ENCODE measurements at places on chromosomes 4 and X.
A peak's percentile ranks its signal among the peaks of the same experiment; 100 is the strongest.

- peak; percentile 65 for DNase-seq
These were observed 55.0 kb downstream of the PAPSS1 start for GRCh38 chr4:107665001-107665400.

DNA sequence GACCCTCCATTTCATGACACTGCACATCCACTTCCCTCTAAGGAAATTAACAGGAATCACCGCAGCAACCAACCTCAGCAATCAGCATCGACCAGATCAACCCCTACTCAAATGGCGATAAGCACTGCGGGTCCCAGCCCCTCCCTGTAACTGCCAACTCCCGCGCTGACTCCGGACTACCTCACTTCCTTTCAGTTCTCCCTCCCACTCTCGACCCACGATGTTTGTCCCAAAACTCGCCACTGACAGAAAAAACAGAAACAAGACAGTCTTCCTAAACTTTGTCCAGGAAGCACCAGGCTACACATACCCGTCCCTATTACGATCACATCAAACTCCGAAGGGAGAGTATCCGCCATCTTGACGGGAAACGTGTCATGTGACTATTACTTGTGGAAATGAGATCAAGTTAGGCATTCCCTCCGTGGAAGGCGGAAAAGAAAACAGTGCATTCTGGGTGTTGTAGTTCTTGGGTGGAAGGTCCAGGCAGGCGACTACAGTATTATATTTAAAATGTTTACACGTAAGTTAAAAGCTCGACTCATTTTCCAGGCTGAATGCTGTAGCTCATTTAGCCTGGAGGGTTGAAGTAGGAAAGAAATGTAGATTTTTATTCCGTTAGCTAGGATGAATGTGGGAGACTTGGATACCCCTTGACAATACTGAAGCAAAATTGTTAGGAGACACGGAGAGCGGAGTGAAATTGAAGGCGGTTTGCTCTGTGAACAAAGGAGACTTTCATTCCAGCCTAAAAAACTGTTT, at the start of gene CHM:
CHM (minus strand) TSS at position 385 of the 762 bp plus-strand sequence; CDS start at position 359, 26 bp downstream.
- peak; percentile 81 for DNase-seq

DNA sequence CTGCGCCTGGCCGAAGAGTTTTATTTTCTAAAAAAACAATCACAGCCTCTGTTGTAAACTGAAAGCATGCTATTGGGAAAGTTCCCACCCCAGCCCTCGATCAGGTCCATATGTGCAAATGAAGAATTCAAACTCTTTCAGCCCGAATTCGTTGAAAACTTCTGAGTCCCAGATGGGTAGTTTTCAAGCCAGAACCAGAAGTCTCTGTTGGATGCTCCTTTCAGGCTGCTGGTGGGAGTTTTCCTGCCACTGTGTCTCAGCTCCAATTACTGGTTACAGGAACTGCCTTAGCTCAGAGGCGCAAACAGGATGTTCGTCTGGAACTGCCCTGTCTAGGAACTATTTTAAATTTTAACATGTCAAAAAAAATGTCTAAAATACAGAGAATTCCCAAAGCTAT, 9.3 kb upstream of the ALG13 start:
- peak; percentile 7 for DNase-seq

DNA sequence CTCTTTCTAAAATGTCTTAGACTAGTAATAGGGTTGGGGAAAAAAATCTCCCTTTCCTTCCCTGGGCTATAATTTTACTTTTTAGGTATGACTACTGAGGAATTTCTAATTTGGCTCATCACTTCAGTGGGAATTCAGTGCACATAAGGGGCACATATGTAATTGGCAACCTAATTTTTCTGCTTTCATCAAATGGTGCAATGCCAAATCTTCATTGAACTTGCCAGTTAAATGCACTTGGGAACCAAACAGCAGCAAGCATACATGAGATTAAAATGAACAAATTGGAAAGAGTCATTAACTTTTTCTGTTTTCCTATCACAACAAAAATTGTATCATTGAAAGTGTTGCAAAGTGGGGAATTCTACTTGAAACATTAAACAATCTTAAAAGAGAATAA, 2.9 kb upstream of the CCSER1 start:
- no peak for DNase-seq

- DNase-seq, result no peak
These were observed 572.3 kb downstream of the PCDH11X start for GRCh38 chrX:92351511-92351910.

GRCh38 chr4:11004818-11005217, 320.2 kb upstream of the CLNK start:
- DNase-seq, result no peak

GRCh38 chrX:38839277-38839676, 38.0 kb downstream of the MID1IP1 start:
- no peak for DNase-seq

GRCh38 chrX:79365591-79365990, 1.5 kb downstream of the ITM2A start:
- DNase-seq, result no peak

- DNase-seq, result no peak
These were observed 326.4 kb downstream of the TENM3 start for GRCh38 chr4:182569561-182569960.

DNA sequence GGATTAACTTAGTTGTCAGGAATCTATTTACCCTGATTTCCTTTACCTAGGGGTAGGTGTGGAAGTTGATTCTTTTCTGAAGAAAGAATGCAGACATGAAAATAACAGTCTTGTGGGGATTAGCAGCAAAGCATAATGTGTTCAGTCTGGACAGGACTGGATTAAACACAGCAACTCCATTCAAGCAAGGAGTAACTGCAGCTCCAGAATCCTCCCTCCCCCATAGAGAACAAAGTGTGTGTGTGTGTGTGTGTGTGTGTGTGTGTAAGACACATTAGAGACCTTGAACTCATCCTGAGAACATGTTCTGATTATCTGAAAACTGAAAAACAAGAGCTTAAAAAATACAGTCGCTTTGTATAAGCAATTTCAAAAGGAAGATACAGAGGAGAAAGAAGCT, 9.3 kb downstream of the C4orf54 start:
- no peak for DNase-seq

GRCh38 chr4:169156392-169156791, 114.4 kb downstream of the SH3RF1 start:
- DNase-seq, result no peak

DNA sequence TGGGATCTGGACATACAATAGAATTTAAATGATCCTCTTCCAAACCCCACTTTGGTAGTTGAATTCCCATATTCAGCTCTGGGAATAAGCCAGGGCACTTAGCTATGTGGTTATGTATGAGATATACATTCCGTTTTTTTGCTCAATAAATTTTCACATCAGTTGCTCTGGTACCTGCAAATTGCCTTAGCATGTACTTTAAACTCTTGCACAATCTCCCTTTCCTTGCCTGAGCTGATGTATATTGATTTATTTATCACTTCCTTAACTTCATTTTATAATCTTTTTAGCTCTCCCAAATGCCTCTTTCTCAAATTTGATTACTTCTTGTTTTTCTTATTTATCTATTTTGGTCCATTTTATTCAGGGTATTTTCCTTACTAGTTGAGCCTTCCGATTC, 90.1 kb upstream of the AGA start:
- no peak for DNase-seq

GRCh38 chr4:47675806-47676205, 162.1 kb downstream of the CORIN start:
- no peak for DNase-seq

DNA sequence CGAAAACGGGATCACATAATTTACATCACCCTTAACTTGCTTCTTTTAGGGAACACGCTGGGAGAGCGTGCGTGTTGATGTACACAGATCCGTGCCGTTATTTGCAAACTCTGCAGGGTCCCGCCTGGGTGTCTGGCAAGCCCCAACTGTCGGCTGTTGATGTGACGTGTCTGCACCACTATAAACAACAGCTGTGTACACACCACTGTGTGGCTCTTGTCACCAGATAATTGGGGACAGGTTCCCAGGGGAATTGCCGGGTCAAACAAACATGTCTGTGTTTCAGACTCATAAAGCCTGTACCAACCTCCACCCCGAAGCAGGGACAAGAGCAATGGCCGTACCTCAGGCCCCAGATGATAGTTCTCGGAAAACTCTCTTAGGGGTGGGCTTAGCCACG, 105.0 kb upstream of the AFAP1 start:
- DNase-seq, result no peak

DNA sequence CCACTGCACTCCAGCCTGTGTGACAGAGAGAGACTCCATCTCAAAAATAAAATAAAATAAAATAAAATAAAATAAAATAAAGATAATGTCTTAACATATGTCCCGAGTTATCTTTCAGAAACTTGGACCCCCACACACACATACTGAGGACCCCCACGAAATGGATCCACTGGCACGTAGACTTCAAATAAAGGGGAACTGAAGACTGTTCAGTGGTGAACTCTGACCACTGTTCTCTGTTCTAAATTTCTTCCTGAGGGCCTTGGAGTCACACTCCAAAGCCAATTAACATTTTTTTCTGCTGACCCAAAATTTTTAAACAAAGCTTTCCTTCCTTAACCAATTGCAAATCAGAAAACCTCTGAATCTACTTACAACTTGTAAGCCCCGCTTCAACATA, 43.5 kb upstream of the PRDX4 start:
- DNase-seq, result no peak

DNA sequence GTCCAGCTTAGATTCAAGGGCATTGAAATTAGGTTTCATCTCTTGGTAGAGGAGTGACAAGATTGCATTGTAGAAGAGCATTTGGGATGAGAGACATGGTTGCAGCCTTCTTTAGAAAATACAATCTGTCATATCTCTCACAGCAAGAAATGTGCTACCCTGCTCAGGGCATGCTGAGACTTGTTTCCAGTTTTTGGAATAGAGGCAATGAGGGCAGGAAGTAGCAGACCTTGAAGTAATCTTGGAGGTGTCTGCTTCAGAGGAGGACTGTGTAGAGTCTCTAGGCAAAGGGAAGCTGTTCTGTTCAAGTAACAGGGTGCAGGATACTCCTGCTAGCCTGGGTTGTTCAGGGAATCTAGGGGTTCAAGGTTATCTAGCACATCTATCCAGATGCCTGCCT, 116.1 kb upstream of the ZNF827 start:
- DNase-seq, result no peak

- no peak for DNase-seq
These were observed 4.9 kb downstream of the TMPRSS11B start for GRCh38 chr4:68240620-68241019.

- DNase-seq, result peak; percentile 87
These were observed 95.1 kb downstream of the AFAP1 start for GRCh38 chr4:7844594-7844991.

- peak; percentile 29 for DNase-seq
These were observed 60.3 kb upstream of the HSD17B10 start for GRCh38 chrX:53494436-53494835.

DNA sequence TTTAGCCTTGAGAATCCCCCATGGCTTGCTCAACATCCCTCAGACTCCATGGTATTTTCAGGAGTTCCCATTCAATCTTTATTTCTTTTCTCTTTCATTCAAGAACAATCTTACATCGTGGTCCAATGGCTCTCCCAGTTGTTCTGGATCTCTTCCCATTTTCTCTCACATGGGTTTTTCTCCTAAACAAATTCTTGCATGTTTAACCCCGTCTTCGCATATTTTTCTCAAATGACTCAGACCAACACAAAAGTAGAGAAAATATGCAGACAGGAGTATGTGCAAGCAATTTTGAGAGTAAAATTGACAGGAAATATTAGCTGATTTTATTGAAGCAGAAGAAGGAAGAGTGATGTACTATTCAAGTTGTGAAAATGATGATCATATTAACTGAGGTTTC, 396.4 kb upstream of the TRAM1L1 start:
- peak; percentile 72 for DNase-seq

DNA sequence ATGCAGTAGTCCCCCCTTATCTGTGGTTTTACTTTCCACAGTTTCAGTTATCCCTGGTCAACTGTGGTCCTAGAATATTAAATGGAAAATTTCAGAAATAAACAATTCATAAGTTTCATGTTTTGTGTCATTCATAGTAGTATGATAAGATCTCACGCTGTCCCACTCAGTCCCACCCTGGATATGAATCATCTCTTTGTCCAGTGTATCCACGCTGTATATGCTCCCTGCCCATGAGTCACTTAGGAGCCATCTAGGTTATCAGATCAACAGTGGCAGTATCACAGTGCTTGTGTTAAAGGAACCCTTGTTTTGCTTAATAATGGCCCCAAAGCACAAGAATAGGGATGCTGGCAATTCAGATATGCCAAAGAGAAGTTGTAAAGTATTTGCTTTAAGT, 16.2 kb upstream of the SYTL4 start:
- DNase-seq, result no peak

DNA sequence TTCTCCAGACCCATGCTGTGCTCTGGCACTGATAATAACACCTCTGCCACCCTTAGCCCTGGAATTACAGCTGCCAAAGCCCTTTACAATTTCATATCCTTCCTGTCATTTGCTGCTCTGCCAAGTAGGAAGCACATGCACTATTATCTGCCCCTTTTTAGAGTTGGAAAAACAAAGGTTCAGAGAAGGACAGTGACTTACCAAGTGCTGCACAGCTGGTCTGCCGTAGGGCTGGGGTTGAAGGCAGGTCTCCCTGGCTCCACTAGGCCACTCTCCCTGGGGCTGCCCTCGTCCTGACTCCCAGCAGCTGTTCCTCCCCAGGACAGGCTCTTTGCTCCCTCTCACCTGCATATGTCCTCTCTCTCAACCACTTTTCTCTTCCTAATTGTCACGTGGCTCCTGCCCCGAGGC, 73.4 kb downstream of the ANAPC4 start:
- no peak for DNase-seq

DNA sequence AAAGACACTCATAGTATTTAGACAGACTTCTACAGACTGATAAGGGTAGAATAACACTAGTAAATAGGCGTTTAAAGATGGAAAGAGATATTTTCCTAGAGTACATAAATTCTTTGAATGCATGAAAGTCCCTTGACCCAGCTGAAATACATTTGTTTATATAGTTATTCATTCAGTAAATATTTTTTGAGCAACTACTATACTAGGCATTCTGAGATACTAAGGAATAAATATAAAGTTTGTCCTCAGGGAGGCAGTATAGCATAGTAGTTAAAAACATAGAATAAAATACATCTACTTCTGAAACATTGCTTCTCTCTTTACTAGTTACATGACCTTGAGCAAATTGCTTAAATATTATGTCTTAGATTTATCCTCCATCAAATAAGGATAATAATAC, 27.4 kb downstream of the HMGN5 start:
- peak; percentile 34 for DNase-seq

DNA sequence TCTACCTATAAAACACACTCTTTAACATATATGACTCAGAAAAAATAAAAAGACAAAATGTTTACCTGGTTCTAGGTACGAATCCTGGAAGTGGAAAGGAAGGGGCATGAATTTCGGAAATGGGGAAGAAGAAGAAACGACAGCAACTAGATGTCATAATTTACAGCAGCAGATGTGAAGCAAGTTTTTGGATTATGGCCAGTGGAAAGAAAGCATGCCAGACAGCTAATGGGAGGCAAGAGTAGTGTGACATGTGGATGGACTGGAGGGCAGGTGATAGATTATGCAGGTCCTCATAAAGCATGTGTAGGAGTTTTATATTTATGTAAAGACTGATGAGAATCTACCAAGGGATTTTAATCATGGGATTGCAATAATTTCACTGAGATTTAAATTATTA, 279.0 kb upstream of the TACR3 start:
- DNase-seq, result no peak

- DNase-seq, result no peak
These were observed 321.3 kb downstream of the TMA16 start for GRCh38 chr4:163815776-163816175.
